Activated CD4-positive, alpha-beta T cell treated with anti-CD3 and anti-CD28 coated beads, Interleukin-2, amount 50 U/mL, for 4 hours (primary cell): ENCODE measurements at places on chromosomes 7 and 10.

DNA sequence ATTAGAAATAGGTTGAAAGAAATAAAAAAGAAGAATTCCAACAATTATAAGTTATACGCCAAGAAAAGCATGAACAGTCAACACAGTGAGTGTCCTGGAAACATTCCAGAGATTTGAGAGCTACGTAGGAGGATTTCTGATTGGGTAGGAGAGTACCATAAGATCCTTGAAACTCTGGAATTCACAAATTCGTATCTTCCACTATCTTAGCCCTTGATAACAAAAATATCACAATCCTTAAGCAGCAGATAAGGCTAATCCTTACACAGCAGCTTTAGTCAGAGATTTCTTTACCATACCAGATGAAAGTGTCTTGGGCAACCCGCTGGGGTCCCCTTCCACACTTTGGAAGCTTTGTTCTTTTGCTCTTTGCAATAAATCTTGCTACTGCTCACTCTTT, 8.2 kb downstream of the TPK1 start:
- no peak for DNase-seq

DNA sequence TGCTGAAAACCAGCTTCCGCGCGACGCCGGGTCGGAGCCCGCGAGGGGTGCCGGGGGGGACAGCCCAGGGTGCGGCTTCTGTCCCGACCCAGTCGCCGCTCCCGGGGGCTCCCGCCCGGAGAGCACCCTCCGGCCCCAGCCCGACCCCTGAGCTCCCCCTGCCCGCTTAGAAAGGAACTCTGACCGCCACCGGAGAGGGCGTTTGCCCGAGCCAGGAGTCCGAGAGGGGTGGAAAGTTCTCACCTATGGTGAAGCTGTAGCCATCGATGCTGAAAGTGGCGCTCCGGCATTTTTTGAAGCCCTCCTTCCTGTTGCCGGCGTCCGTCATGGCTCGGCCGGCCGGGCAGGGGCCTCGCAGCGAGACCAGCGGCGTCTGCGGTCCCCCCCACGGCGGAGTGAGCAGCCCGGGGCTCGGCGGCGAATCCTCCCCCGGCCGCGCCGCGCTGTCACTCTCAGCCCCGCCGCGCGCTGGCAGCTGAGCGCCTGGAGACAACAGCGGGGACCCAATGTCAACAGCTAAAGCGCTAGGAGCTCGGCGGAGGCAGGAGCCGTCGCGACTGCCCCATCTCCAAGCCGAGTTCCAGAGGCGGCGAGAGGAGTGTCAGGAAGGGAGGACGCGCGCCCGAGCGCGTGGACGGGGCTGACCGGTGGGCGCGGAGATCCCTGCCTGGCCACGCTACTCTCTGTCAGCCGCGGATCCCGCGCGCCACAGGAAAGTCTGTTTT, 191.6 kb downstream of the LSM5 start:
- DNase-seq: no peak

DNA sequence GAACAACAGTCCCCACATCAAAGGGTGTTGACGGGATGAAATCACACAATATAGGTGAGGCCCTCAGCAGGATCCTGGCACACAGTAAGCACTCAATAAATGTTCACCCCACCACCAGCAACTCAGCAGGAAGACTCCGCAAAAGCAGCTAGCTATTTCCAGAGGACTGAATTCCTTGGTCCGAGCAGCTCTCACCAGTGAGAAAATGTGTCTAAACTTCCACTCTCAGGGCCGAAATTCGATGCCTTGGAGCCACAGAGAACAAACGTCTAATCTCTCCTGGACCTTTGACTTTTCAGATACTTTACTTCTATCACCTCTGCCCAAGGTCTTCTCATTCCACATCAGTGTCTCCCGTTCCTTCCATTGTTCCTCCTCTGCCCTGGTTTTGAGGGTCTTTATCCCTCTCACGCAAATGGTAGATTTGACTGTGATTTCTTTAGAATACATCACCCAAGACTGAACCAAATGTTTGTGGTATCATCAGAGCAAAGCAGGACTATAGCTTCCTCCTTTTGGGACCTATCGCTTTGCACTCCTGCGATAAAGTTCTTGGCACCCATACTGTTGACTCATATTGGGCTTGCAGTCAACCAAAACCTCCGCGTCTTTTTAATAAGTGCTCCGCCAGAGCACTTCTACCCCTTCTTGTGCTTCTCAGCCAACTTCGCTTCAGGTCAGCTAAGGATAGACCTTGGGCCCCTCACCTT, 903 bp upstream of the NT5C2 start:
- DNase-seq: no peak

DNA sequence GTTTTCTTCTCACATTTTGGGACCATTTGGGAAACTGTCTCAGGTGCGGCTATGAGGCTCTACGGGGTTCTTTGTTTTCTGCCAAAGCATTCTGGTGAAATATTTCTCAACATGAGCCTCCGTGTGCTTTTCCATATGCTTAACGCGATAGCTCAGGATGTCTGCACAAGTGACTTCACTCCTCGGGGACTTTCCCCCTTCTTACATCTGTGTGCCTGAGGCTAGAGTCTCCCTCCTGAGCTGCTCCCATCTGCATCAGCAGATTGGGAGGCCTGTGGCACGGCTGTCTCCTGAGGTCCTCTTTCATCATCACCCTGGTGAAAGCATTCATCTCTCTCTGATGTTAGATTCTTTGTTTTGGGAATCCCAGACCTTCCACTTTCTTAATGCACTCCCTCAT, 1190.9 kb downstream of the TYW1 start:
- DNase-seq: no peak

- no peak for DNase-seq
Measured at GRCh38 chr10:100744136-100744986, 1.0 kb upstream of the PAX2 start.

DNA sequence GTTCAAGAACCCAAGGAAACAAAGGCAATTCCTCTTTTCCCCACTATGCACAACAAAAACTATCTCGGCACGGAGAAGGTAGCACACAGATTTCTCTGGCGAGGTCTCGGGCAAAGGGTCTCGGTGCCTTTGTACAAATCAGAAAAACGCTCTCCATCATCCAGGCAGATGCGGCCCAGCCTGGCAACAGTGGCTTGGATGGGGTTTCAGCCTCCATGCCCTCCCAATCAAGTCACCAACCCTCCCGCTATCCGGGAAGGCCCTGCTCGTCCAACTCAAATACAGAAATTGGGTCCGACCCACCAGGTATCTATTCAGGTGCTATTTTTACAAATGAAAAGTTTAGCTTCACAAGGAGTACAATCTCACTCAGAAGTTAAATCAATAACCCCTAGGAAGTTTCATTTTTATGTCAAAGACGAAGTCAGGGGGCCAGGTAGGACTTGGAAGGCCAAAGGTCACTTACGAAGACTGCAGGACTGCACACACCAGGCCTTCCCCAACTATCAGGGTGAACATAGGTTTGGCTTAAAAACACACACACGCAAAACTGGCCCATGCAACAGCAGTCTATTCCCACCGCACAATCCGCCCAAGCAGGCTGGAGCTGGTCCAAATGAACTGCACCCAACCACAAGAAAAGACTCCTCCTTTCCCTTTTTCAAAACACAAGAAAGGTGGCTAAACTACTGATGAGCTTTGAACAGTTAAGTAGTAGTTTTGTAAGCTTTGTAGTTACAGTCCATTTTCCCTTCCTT, 43.0 kb downstream of the GNA12 start:
- DNase-seq: no peak

GRCh38 chr7:52095861-52096260, 779.3 kb upstream of the COBL start:
- DNase-seq: no peak

DNA sequence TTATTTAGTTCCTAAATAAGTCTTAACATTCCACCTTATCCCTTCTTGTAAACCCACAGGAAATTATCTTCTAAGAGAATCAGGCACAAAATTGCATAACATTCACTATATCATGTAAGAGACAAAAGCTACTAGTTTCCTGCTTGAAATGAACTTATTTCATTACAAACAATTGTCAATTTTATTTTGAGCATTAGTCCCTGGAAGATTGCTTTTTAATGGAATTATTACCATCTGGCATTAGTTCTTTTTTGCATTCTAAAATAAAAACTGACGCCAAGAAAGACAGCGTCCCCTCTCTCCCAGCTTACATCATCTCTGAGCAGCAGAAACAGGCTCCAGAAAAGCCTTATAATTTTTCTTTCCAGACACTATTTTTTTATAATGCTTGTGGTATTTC, 121.8 kb downstream of the NOC3L start:
- DNase-seq: no peak

DNA sequence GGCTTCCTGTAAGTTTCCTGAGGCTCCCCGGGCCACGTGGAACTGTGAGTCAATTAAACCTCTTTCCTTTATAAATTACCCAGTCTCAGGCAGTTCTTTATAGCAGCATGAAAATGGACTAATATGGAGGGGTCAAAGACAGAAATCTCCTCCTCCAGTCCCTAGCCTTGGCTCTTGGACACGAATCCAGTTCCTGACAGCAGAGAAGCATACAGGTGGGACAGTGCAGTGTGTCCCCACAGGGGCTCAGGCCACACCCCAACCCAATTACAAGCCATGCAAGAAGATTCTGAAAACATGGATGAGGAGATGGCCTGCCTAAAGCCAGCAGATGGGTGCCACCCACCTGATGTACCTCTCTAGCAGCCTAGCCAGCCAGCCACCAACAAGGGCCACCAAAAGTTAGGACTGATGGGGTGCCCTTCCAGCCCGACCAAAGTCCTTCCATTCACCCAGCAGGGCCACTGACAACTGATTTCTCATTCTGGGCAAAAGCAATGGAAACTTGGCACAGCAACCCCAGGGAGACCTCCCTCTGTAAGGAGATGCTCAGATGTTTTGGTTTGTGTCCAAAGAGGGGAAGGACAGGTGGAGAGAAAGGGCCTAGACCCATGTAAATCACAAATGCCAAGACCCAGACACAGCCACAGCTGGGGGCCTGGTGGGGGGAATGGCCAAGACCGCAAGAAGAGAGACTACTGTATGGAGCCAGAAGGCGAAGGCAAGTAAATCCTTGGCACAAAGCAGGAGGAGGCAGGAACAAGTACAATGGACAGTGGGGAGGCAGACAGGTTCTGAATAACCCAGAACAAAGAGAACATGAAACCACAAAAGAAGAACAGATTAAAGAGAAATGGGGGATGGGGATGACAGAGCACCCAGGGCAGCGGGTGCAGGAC, 13.6 kb downstream of the GPRIN2 start:
- DNase-seq: no peak

DNA sequence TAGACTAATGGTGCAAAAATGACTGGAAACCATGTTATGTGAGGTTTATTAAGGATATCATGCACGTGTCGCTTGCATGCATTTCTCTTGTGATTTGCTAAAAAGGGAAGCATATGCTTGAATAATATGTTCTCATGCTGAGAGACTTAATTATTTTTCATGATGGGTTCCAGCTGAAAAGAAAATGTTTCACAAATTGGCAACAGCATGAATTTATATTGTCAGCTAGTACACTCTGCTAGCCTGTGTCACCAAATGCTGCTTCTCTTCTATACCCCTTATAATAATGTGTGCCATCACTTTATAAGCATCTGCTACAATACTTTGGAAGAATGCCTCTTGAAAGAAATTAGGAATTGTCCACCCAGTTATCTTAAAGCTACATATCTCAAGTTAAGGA, 63.0 kb downstream of the GNAI1 start:
- DNase-seq: no peak

- no peak for DNase-seq
Measured at GRCh38 chr7:33790746-33791145, 114.6 kb upstream of the BMPER start.

- DNase-seq: no peak
Measured at GRCh38 chr10:71042216-71042615, 153.9 kb upstream of the PCBD1 start.

- DNase-seq: no peak
Measured at GRCh38 chr10:85147346-85148250, 819.2 kb downstream of the CCSER2 start.

GRCh38 chr10:79320820-79321493, 26.3 kb upstream of the PPIF start:
- DNase-seq: no peak

DNA sequence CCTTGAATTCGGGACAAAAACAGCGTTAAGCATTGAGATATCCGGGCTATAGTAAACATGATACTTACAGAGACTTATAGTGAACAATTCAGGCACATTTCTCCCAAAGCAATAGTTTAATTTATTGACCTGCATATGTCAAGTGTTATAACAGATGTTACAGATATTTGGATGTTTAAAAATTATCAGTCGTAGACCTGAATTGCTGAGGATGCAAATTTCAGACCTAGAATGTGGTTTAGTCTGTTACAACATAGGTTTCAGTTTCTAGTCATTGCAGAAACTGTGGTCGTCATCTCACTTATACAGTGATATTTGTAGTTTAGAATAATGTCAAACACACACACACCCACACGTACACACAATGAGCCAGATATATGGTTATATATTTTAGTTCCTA, 85.2 kb downstream of the VTI1A start:
- no peak for DNase-seq

DNA sequence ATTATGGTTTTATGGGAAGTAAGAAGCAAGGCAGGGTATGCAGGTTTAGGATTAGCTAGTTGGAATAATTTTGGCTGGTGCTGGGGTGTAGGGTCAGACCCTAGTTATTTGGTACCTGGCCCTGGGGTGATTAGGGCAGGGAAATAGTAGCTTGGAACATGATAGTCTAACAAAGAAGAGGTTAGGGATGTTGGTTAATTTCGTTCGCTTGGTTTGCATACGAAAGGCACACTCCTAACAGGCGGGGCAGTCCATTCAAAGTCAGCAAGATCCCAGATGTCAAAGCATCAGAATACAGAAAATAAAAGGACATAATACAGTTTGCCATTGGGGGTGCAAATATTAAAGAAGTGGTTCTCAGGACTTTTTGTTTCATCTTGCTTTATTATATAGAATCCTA, 55.7 kb upstream of the ITPRID1 start:
- no peak for DNase-seq

DNA sequence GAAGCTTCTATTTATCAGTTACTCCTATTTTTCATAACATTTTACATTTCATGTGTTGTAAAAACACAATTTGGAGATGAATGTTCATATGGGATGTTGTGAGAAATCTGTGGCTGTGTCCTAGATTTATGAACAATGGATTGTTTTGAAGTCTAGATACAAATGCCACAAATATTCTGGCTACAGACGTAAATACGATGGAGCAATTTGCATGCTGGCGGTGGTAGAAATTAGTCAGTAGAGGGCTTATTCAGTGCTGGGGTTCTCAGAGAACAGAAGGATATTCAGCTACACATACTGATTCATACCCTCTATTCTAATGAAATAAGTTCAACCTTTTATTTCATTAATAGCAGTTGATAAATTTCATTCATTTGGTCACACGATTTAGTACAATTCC, 48.8 kb downstream of the PLPP4 start:
- no peak for DNase-seq

DNA sequence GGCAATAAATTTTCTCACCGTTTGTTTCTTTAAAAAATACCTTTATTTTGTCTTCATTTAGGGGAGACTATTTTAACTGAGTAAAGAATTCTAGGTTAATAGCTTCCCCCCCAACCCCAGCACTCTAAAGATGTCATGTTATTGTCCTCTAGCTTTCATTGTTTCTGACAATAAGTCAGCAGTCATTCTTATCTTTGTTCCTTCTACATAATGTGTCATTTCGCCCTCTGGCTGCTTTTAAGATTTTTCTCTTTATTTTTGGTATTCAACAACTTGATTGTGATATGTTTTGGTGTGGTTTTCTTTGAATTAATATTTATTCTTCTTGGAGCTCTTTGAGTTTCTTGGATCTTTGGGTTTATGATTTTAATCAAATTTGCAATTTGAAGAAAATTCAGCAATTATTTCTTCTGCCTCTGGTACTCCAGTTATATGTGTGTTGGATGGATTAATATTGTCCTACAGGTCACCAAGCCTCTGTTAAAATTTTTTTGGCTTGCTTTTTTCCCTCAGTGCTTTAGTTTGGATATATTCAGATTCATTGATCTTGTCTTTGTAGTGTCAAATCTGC, 64.6 kb upstream of the ELN start:
- no peak for DNase-seq

- no peak for DNase-seq
Measured at GRCh38 chr7:98223351-98223897, 12.2 kb downstream of the BHLHA15 start.
